ENCODE measurements at places on chromosomes 3 and 15. TPM values are rescaled to one million over a fixed set of nuclear protein-coding genes. Genes with fewer than 3 reads are reported as not detected.

The STRIT1 gene
- not detected for total RNA-seq

The GOLGA6L26 gene
- not detected for total RNA-seq

The ARPP21 gene
- not detected for total RNA-seq

The GOLGA6L7 gene
- total RNA-seq: not detected

- DNase-seq: no peak
These were observed 39.1 kb downstream of the MYO9A start for GRCh38 chr15:72078887-72079286.

- DNase-seq: no peak
These were observed 203.5 kb upstream of the ZBTB20 start for GRCh38 chr3:115350606-115351005.
